Activated CD4-positive, alpha-beta memory T cell treated with anti-CD3 and anti-CD28 coated beads for 36 hours (primary cell): ENCODE measurements at places on chromosomes 1 and 21.
A peak's percentile ranks its signal among the peaks of the same experiment; 100 is the strongest.

DNA sequence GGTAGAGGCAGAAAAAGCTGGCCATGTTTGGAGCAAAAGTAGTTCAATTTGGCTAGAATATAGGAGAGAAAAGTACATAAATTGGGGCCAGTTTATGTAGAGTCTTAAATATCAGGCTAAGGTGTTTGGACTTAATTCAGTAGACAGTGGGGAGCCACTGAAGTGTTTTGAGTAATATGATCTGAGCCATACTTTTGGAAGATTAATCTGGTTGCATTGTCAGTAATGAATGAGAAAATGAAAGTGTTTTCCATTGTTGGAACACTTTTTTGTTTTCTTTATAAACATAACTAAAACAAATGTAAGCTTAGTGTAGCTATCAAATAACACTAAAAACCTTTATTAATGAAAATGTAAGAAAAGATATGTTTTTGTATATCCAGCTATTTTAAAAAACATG is 42.1 kb downstream of the POU2F1 start:
- H3K36me3 ChIP-seq: no peaks in the 10 kb centered on the region
- peaks cover 16% of the 10 kb centered on the region for H3K4me1 ChIP-seq
- DNase-seq: no peak
- no peak overlapping the region for H3K4me3 ChIP-seq
- no peaks in the 10 kb centered on the region for H3K27me3 ChIP-seq
- H3K27ac ChIP-seq: no peak overlapping the region

GRCh38 chr21:25901330-25901979 is 166.7 kb downstream of the GABPA start:
- H3K36me3 ChIP-seq: no peaks in the 10 kb centered on the region
- no peaks in the 10 kb centered on the region for H3K27me3 ChIP-seq
- no peaks in the 10 kb centered on the region for H3K4me1 ChIP-seq
- H3K4me3 ChIP-seq: no peak overlapping the region

DNA sequence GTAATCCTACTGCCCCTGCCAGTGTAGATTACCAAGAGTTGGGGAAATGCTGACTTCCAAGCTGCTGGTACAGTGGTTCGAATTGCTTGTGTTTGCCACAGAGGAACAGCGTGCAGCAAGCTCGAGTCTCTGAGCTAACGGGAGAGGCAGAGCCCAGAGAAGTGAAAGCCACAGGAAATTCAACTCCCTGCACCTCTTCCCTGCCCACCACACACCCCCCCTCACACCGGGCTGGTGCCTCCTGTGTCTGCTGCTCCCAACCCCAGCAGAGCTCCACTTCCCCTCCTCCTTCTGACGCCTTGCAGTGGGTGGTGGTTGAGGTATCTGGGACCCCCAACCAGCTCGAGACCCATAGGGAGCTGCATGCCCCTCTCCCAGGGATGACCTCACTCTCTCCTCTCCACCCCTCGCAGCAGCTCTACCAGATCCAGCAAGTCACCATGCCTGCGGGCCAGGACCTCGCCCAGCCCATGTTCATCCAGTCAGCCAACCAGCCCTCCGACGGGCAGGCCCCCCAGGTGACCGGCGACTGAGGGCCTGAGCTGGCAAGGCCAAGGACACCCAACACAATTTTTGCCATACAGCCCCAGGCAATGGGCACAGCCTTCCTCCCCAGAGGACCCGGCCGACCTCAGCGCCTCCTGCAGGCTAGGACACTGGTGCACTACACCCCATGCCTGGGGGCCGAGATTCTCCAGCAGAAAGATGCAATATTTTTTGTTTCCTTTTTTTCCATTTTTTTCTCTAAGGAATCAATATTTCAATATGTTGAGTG is 13.1 kb upstream of the KCNQ4 start:
- H3K4me1 ChIP-seq: no peaks in the 10 kb centered on the region
- peaks cover 31% of the 10 kb centered on the region for H3K36me3 ChIP-seq
- H3K4me3 ChIP-seq: no peak overlapping the region
- no peak for DNase-seq

- peaks cover 49% of the 10 kb centered on the region for H3K36me3 ChIP-seq
- no peaks in the 10 kb centered on the region for H3K27me3 ChIP-seq
- DNase-seq: no peak
- H3K4me1 ChIP-seq: peaks cover 50% of the 10 kb centered on the region
Observed at GRCh38 chr21:44802396-44803153, 955 bp upstream of the UBE2G2 start.

DNA sequence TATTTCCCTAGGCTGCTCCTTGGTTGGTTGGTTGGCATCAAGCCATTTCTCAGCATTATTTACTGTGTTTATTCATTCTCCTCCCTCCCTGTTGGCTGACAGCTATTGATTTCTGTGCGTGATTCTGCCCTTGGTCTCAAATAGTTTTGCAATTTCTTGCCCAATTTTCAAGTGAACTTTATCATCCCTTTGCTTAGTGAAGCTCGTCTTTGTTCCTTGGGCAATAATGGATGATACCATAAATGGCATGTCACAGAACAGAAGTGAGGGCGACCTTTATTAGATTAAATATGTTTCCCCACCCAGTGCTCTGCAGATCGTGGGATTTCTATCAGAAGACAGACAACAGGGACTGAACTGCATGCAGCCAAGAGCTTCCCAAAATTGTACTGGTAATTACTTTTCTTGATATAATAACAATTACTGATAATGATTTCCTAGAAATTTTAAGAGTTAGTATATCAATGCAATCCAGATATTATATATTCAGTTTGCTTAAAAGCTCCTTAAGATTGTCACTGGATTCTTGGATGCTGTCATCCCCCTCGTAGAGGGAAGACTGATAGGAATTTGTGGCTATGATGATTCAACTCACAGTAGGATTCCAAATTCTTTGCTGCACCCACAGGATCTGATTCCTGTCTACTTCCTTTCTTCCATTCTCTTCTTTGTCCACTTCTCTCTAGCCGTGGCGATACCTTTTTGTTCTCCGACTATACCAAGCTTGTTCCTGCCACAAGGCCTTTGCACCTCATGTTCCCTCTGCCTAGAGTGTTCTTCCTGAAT is 122.1 kb upstream of the KAZN start:
- H3K27me3 ChIP-seq: no peaks in the 10 kb centered on the region
- no peak overlapping the region for H3K27ac ChIP-seq

GRCh38 chr21:14952916-14953315 is 111.9 kb downstream of the NRIP1 start:
- no peaks in the 10 kb centered on the region for H3K4me1 ChIP-seq
- no peak overlapping the region for H3K27ac ChIP-seq
- peaks cover 2% of the 10 kb centered on the region for H3K27me3 ChIP-seq
- H3K4me3 ChIP-seq: no peak overlapping the region

- no peak overlapping the region for H3K4me3 ChIP-seq
- DNase-seq: no peak
- H3K27me3 ChIP-seq: peaks cover 5% of the 10 kb centered on the region
- no peaks in the 10 kb centered on the region for H3K4me1 ChIP-seq
- no peak overlapping the region for H3K27ac ChIP-seq
Observed at GRCh38 chr1:196960854-196961253, 16.5 kb upstream of the CFHR5 start.

DNA sequence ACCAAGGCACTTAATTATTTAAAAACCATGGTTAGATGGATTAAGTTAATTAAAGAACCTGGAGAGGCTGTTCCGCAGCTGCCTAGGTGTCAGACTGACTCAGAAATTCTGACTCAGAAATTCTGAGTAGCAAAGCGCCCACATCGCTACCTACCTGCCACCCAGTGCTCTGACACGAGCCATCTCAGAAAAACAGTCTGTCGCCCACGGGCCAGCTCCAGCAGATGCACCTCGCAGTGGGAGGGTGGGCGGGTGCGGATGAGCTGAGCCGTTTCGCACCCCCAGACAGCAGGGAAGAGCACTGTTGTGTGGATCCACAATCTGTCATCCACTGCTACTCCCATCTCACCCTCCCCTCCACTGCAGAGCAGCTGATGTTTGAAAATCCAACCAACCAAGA is 13.5 kb downstream of the KCNK1 start:
- H3K4me3 ChIP-seq: no peak overlapping the region
- peak overlapping the region; percentile 81 for H3K27ac ChIP-seq
- H3K4me1 ChIP-seq: peaks cover 12% of the 10 kb centered on the region
- H3K36me3 ChIP-seq: no peaks in the 10 kb centered on the region

DNA sequence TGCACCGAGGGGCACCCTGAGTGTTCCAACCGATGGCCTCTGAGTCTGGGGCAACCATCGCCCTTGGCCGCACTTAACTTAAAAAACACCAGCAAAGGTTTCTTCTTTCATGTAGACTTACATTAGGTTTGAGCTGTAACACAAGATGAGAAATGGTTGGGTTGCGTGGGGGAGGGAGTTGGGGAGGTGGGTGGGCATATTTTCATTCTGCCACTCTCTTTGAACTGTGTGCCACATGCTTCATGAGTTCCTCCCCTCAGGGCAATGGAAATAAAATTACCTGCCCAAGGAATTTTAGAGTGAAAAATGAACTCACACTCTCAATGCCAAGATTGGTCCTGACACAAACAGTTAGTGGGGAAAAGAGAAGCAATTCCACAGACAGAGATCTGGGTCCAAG is 430.1 kb upstream of the USP24 start:
- H3K27me3 ChIP-seq: no peaks in the 10 kb centered on the region
- H3K4me1 ChIP-seq: no peaks in the 10 kb centered on the region
- DNase-seq: no peak
- no peaks in the 10 kb centered on the region for H3K36me3 ChIP-seq
